ENCODE measurements at places on chromosomes 3 and 15.

DNA sequence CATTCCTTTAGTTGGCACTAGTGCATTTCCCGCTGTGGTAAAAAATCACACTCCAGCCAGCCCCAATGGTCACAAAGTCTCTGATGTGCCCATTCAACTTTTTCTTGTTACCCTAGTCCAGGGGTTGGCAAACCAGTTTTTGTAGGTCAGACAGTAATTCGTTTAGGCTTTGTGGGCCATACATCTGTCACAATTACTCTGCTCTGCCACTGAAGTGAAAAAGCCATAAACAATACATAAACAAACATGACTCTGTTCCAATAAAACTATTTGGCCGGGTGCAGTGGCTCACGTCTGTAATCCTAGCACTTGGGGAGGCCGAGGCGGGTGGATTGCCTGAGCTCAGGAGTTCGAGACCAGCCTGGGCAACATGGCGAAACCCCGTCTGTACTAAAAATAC lies 78.5 kb downstream of the POLR2M start:
- H3K36me3 ChIP-seq = no peaks in the 10 kb centered on the region
- no peak overlapping the region for H3K27ac ChIP-seq
- no peak overlapping the region for H3K4me3 ChIP-seq
- H3K4me1 ChIP-seq = no peaks in the 10 kb centered on the region

- H3K27me3 ChIP-seq = no peaks in the 10 kb centered on the region
- H3K27ac ChIP-seq = no peak overlapping the region
- H3K36me3 ChIP-seq = no peaks in the 10 kb centered on the region
- no peak for DNase-seq
- no peaks in the 10 kb centered on the region for H3K4me1 ChIP-seq
Measured at GRCh38 chr3:118098827-118099226, 935.8 kb downstream of the IGSF11 start.

- no peak overlapping the region for H3K4me3 ChIP-seq
- H3K36me3 ChIP-seq = no peaks in the 10 kb centered on the region
- DNase-seq = no peak
Measured at GRCh38 chr15:74193299-74193718, 9.3 kb downstream of the STRA6 start.

GRCh38 chr3:25458420-25458814 lies 30.4 kb downstream of the RARB start:
- peak overlapping the region; percentile 88 for H3K27ac ChIP-seq
- no peak for DNase-seq
- H3K27me3 ChIP-seq = no peaks in the 10 kb centered on the region
- no peaks in the 10 kb centered on the region for H3K36me3 ChIP-seq
- no peak overlapping the region for H3K4me3 ChIP-seq

DNA sequence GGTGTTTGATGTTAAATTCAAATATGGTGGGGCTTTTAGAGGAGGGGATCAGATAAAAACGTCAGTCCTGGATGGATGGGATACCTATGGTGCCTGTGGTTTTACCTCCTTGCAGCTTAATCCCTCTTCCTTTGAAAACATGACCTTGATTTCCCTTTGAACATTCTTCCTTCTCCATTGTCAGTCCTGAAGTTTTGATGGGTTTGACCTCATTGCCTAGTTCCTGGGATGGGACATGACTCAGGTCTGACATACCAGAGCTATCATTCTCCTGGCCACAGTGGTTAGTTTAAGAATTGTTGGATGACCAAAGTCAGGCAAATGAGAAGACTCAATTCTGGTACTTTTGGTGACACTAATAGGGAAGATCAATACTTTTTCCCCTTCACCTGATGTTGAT lies 87.2 kb downstream of the PRICKLE2 start:
- no peak overlapping the region for H3K4me3 ChIP-seq
- H3K36me3 ChIP-seq = no peaks in the 10 kb centered on the region
- DNase-seq = no peak
- no peak overlapping the region for H3K27ac ChIP-seq
- no peaks in the 10 kb centered on the region for H3K27me3 ChIP-seq

DNA sequence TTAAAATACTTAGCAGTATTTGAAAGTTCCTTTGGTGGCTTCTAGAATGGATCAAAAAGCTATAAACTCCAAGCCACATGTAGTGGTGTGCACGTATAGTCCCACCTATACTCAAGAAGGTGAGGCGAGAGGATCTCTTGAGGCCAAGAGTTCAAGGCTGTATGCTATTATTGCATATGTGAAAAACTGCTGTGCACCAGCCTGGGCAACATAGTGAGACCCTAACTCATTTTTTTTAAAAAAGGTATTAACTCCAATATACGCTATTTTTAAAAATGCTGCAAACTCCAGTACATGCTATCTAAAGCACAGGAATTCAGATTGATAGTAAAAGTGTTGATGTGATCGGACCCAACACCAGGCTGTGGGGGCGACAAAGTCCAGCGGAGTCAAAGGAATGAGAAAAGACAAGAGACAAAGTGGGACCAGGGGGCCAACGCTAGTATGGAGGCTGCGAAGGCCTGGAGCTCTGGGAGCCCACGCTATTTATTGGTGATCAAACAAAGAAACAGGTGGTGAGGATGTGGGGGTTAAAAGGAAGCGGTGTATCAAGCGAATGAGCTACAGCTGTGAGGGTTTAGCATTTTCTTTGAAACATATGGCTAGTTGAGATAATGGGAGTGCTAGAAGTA lies 66.6 kb downstream of the ARIH1 start:
- no peak overlapping the region for H3K27ac ChIP-seq
- H3K4me3 ChIP-seq = no peak overlapping the region
- no peaks in the 10 kb centered on the region for H3K4me1 ChIP-seq
- no peaks in the 10 kb centered on the region for H3K27me3 ChIP-seq
- no peak for DNase-seq
- no peaks in the 10 kb centered on the region for H3K36me3 ChIP-seq

- H3K36me3 ChIP-seq = no peaks in the 10 kb centered on the region
- no peak overlapping the region for H3K4me3 ChIP-seq
- DNase-seq = no peak
- H3K27me3 ChIP-seq = no peaks in the 10 kb centered on the region
- H3K27ac ChIP-seq = no peak overlapping the region
- H3K4me1 ChIP-seq = no peaks in the 10 kb centered on the region
Measured at GRCh38 chr3:138256022-138256421, 68.9 kb downstream of the ARMC8 start.

DNA sequence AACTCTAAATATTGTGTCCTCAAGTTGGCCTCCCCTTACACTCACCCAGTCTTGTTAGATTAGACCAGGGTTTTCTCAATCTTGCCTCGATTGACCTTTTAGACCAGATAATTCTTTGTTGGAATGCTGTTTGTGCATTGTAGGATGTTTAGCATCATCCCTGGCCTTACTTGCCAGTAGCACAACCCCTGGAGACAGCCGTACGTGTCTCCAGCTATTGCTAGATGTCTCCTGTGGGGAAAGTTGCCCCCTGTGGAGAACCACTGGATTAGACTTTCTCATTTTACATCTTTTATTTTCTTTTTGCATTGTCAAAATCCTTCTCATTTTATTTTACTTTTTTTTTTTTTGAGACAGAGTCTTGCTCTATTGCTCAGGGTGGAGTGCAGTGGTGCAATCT lies 2.2 kb downstream of the WDR6 start:
- H3K4me3 ChIP-seq = no peak overlapping the region
- H3K4me1 ChIP-seq = no peaks in the 10 kb centered on the region
- no peak overlapping the region for H3K27ac ChIP-seq
- no peaks in the 10 kb centered on the region for H3K36me3 ChIP-seq
- H3K27me3 ChIP-seq = no peaks in the 10 kb centered on the region
- no peak for DNase-seq

GRCh38 chr3:155026999-155027591 lies 53.0 kb upstream of the MME start:
- no peak overlapping the region for H3K27ac ChIP-seq
- no peaks in the 10 kb centered on the region for H3K27me3 ChIP-seq
- H3K4me3 ChIP-seq = no peak overlapping the region
- no peaks in the 10 kb centered on the region for H3K4me1 ChIP-seq

GRCh38 chr3:58766587-58767282 lies 100.2 kb upstream of the FAM3D start:
- no peak overlapping the region for H3K4me3 ChIP-seq
- no peaks in the 10 kb centered on the region for H3K27me3 ChIP-seq
- no peaks in the 10 kb centered on the region for H3K36me3 ChIP-seq
- no peak for DNase-seq
- H3K27ac ChIP-seq = no peak overlapping the region

DNA sequence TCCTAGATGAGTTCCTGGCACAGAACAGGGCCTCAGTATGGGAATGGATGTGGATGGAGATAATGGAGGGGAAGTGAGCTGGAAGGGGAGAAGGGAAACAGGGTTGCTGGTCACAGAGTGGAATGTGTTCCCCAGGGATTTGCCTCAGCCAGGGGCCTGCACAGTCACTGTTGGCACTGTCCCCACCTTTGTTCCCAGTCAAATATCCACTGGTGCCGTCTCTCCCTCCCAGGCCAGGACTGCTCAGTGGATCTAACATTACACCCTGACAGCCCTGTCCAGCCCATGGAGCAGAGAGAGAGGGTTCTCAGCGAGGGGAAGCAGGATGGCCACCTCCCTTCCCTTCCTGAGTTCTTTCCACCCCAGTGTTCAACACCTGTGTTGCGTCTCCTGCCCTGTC lies 1.5 kb upstream of the PPP1R2 start:
- peak; percentile 23 for DNase-seq
- H3K4me1 ChIP-seq = peaks cover 6% of the 10 kb centered on the region
- H3K4me3 ChIP-seq = no peak overlapping the region
- H3K27ac ChIP-seq = no peak overlapping the region
- H3K27me3 ChIP-seq = no peaks in the 10 kb centered on the region
